Myocyte (in vitro differentiated cells): ENCODE measurements at places on chromosomes 16 and 17.

GRCh38 chr16:79082970-79083369 is 517.6 kb downstream of the MAF start:
- DNase-seq, result no peak

DNA sequence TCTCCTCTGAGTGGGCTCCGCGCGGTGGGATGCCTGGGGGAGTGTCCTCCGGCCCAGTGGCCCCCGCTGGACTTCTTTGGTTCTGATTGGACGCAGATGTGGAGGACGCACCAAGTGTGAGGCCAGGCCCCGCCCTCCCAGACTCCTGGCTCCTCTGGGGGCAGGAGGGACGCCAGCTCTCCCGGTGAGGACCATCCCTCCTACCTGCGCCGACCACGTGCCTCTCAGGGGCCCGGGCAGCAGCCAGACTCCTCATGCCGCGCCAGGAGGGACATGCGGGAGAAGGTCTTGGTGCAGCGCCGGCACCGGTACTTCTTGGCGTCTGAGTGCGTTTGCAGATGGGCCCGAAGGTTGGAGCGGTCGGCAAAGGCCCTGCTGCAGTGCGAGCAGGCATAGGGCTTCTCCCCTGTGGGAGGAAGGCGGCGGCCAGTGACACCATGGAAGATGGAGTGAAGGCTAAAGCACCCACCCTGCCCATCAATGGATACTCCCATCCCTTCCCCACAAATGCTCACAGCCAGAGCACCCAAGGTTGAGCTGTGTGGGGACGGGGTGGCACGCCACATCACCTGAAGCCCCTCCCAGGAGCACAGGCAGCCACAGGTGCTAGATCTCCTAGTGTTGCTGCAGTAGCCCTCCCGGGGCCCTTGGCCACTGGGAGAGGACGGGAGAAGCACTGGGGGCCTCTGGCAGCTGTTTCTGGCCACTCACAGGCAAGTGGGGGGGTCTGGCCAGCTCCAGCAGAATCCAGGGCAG is 7.9 kb downstream of the SNAI3 start:
- DNase-seq, result no peak

- DNase-seq, result peak; percentile 86
Observed at GRCh38 chr16:15765880-15766279, 90.9 kb downstream of the MYH11 start.

DNA sequence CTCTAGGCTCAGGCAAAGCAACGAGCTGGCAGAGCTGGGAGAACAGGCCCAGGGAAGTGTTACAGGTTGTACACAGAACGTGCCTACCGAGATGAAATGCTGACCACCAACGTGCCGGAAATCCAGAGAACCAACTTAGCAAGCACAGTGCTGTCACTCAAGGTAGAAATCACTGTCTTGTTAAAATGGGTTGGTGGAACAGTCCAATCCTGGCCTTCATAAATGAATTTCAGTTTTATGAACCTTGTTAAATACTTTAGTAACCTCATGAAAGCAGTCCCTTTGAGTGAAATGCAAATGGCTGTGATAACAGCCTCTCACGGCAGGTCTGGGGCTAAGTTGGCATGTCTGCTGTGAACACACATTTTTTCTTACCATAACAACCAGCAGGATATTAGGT is 29.0 kb downstream of the ETV4 start:
- no peak for DNase-seq

DNA sequence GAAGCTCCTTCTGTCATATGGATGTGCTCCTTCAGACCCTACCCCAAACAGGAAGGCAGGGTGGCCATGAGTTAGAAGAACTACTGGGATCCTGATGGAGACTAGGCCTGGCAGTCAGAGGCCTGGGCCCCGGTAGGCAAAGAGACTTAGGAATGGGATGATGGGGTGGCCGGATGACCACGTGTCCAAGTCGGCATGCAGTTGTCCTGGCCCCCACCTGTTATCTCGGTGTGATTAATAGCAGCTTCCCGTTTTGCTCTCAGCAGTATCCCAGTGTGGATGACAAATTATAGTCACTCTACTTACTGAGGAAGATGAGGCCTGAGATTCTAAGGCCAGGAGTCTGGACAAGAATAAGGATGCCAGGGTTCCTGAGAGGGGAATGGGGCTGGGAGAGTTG is 1.5 kb downstream of the TNFSF12 start:
- DNase-seq, result peak; percentile 56

DNA sequence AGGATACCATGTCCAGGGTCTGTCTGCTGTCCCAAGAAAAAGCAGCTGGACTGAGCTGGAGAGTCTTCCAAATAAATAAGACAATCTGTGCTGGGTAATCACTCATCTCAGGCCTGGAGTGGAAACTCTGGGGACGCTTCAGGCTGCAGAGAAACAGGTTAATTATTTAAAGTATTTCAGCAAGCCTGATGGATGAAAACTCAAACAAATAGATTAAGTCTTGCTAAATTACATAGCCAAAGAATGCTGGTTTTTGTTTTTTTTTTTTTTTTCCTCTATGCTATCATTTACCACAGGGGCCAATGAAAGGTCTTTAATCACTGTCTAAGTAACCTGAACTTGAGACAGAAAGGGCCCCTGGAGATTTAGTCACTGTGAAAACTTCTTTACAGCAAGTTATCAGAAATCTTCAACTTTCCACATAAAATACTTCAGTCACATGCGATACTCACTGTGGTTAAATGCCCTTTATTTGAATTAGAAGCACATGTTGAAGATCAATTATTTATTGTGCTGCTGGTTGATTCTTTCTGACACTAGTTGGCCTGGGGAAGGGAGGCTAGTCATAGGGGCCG is 31.0 kb upstream of the KCNJ2 start:
- DNase-seq, result no peak

DNA sequence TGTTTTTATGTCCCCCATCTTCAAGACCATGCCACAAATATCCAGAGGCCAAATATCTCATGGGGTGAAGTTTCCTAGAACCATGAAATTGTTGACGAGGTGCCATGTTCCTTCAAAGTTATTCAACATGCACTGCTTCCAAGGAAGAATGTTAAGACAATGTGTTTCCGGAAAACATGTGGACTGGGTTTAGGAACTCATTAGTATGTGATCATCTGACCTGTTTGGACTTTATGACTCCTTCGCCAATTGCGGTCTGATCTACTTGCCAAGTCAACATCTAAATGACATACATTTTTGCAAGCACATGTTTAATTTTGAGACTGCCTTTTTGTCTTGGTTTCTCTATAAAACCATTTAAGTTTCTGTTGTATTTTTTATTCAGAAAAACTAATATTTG is 234.8 kb downstream of the MAF start:
- DNase-seq, result no peak

DNA sequence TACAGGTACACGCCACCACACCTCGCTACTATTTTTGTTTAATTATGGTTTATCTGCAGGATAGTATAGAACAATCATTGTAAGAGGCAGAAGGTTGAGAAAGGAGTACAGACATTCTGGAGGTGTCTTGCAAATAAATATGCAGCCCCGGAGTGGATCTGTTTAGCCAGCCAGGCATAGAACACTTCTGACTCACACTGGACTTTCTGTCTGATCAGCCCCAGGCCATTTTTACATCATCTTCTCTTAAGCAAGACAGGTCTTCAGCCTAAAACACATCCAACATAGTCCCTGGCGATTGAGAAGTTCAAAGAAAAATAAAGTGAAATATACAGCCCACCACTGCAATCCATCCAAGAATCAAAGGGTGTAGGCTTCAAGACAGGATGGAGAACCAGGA is 81.4 kb downstream of the XYLT1 start:
- no peak for DNase-seq

DNA sequence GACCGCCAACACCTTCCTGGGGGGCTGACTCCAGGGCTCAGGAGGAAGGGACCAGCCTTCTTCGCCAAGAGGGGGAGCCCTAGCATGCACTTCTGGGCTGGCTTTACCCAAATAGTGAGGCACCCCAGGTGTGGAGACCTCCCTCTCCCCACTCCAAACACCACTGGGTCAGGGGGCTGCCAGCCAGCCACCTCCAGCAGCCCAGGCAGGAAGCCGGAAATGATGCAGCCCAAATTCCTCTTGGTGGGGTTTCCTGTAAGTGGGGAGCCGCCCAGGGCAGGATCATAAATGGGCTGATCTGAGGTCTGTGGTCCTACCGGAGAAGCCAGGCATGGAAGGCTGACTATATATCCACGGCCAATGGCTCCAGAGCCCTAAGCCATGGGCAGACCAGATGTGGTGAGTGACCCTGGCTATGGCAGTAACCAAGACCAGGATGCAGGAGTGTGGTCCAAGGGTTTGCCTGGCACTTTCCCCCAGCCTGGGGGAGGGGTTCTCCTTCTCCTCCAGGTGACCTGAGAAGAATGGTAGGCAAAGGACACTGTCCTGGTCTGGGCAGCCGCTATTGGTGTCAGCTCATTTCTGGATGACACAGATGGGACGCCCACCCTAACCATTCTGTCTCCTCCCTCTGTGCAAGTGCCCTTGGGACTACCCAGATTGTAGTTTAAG is 4.2 kb downstream of the GIT1 start:
- no peak for DNase-seq

DNA sequence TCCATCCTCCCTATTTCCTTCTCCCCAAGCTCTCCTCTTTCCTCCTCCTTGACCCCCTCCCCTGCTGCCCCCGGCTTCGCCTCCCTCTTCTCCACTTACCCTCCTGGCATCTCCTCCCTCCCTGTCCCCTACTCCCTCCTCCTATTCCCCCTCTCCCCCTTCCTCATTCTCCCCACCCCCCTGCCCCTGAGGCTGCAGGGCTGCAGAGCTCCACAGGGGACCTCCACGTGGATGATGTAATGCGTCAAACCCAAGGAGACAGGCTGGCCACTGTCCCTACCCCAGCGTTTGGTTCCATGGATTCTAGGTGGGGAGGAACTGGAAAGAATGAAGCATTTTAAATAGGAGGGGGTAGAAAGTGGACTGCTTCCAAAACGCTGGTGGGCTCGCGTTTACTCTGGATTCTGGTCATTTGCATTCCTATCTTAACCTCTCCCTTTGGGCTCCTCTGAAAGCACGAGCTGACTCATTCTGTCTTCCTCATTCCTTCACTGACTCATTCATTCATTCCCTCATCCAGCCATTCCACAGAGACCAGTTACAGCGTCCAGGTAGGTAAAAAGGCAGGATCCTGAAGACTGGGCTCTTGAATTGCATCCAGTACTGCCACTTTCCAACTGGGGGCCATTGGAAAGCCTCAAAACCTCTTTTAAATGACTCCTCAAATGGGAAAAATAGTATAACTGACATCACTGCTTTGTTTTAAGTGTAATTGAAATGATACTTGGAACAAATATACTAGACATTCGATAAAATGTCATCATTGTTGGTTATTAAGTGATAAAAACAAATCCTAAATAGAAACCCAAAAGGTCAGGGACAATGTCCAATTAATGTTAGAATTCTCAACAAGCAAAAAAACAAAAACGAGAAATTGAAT is 943 bp upstream of the COTL1 start:
- DNase-seq, result peak; percentile 54

DNA sequence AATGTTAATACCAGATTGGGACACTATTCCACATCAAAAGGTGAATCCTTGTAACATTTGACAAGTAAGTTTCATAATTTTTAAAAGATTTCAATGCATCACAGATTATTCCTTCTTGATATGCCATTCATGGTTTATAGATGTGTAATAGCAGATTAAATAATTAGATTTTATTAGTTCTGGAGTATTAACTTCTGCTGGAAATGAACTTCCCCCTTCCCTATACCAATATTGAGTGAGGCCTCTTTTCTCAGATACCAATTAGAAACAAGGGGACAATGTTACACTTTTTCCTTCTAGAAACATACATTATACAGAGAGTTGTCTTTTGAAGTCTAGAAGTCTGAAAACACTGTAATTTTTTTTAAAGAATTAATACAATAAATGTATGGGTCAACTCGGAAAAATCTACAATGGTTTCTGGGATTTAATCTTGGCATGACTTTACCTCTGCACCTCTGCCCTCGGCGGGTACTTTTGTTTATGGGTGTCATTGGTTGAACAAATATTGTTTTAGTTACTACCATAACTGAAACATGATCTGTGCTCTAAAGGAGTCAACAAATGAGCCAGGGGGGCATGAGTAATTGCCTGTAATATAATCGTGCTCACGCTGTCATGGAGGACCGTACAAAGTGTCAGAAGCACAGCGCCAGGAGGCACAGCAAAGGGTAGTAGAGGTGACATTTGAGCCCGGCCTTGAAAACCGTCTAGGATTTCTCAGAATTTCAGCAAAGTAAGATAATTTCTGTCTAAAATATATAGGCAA is 8.2 kb downstream of the LRRC37B start:
- DNase-seq, result peak; percentile 44

- DNase-seq, result no peak
Observed at GRCh38 chr16:47254756-47255155, 111.0 kb upstream of the NETO2 start.

GRCh38 chr16:75109732-75110243 is 6.8 kb downstream of the LDHD start:
- peak; percentile 98 for DNase-seq

DNA sequence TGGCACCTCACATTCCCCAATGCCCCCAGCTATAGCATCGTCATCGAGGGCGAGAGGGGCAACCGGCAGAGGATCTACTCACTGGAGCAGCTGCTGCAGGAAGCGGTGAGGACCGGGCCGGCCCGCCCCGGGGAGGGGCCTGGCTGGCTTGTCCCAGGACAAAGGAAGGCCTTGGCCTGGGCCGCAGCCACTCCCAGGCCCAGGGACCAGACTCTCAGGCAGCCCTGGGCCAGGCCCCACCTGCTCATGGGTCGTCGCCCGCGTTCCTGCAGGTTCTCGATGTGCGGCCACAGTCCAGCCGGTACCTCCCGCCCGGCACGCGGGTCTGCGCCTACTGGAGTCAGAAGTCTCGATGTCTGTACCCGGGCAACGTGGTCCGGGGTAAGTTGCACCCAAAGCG is 53.4 kb downstream of the ACTG1 start:
- no peak for DNase-seq

DNA sequence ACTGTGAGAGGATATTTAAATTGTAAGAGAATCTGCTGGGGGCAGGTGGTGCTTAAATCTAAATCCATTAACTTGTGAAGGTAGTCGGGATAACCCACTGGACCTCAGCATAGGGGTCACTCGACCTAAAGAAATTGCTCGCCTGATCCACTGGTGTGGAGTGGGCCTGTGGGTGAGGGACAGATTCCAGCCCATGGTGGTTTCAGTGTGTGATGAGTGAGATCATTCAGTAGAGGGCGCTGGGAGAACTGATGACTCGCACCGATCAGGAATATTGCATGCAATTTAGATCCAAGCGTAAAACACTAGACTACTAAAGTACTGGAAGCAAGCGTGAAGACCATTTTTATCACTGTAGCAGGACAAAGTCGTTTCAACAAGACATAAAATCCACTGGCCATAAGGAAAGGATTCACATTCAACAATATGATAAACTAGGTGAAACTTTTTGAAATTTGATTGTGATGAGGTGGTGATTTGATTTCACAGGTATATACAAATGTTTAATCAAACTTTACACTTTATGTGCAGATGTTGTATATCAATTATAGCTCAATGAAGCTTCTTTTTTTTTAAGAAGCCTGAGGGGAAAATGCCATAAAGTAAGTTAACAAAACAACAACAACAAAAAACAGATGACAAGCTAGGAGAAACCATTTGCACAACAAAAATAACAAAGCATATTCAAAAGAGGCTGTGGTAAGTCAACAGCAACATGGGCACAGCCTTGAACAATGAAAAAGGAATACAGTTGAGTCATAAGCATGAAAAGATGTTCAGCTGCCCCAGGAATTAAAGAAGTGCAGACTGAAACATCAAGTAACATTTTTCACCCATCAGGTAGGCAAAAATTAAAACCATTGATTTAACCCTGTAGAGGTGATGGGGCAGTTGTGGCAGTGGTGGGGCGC is 7.5 kb upstream of the TMEM170A start:
- DNase-seq, result peak; percentile 75

GRCh38 chr17:36129616-36130015 is 26.0 kb downstream of the CCL4 start:
- no peak for DNase-seq

- DNase-seq, result no peak
Observed at GRCh38 chr17:17275971-17276370, 5.1 kb downstream of the COPS3 start.
